ENCODE measurements at places on chromosomes 11 and 22. TPM values are rescaled to one million over a fixed set of nuclear protein-coding genes. Genes with fewer than 3 reads are reported as not detected.

DNA sequence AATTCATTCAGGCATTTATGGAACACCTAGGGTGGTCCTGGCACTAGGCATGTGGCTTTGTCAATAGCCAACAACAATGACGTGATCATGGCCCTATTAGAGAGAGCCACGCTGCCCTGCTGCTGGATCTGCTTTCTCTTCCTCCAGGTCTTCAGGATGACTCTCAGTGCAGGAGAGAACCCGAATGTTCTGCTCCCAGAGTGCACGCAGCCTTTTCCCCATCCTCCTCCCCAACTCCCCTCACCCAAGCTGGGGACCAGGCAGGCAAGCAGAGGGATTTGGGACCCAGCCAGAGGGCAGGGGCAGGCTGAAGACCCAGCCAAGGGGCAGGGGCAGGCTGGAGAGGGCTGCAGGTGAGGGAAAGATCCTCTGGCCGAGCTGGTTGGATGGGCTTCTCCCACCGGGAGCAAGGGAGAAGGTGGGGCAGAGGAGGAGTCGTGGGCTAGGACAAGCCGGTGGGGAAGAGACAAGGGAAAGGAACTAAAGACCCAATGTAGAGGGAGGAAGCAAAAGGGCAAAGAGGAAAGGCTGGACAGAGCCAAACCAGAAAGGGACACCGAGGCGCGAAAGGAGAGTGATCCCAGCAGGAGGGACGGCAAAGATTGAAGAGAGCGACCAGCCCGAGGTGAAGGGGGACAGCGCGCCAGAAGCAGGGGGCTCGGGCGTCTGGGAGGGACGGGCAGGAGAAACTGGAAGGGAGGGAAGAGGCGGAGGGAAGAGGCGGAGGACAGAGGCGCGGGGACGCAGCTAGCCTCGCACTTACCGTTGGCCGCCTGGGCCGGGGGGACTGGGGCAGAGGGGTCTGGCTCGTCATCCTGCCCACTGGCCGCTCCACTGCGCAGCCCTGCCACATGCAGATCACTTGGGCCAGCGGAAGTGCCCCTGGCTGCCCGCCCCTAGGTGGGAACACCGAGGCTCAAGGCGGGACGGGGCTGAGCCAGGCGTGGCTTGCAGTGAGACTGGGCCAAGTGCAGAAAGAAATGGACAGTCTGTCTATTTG is at the start of gene KCTD14:
TSS of gene KCTD14 (minus strand) at position 880 of the 1,000 bp plus-strand sequence. CDS start at position 853, 27 bp downstream.
- H3K4me1 ChIP-seq = no peaks in the 10 kb centered on the region
- H3K36me3 ChIP-seq = no peaks in the 10 kb centered on the region
- H3K27ac ChIP-seq = peak within 1 kb of the TSS; percentile 89
- H3K27me3 ChIP-seq = no peaks in the 10 kb centered on the region
- DNase-seq = peak; percentile 70
- peak within 1 kb of the TSS; percentile 47 for H3K4me3 ChIP-seq

DNA sequence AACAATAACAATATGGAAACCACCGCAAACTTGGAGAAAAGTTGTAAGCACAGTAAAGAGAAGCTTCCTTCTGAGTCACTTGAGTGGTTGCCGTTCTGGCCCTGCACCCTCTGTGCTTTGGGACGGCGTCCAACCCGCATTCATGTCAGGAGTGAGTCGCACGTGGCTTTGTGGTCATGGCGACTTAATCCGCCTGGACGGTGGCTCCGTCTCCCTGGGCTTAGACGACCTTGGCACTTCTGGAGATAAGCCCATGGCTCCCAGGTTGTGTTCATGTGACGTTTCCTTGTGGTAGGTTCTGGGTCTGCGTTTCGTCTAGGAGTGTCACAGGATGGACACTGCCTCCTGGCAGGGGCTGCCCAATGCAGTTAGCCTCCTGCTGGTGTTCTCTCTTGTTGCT is 40.5 kb downstream of the TPCN2 start:
- no peak overlapping the region for H3K4me3 ChIP-seq
- H3K36me3 ChIP-seq = no peaks in the 10 kb centered on the region
- H3K27me3 ChIP-seq = no peaks in the 10 kb centered on the region
- no peak overlapping the region for H3K27ac ChIP-seq
- peaks cover 5% of the 10 kb centered on the region for H3K4me1 ChIP-seq

Gene PGR
- total RNA-seq = 36.0 TPM

- no peaks in the 10 kb centered on the region for H3K27me3 ChIP-seq
- no peak overlapping the region for H3K27ac ChIP-seq
- DNase-seq = peak; percentile 43
- H3K4me3 ChIP-seq = no peak overlapping the region
Observed at GRCh38 chr11:13955971-13956421, 6.5 kb upstream of the SPON1 start.

Gene ELFN2
- total RNA-seq = not detected

Measured in breast epithelium (tissue), 4 donors.